ENCODE measurements at places on chromosomes 11 and 22.

DNA sequence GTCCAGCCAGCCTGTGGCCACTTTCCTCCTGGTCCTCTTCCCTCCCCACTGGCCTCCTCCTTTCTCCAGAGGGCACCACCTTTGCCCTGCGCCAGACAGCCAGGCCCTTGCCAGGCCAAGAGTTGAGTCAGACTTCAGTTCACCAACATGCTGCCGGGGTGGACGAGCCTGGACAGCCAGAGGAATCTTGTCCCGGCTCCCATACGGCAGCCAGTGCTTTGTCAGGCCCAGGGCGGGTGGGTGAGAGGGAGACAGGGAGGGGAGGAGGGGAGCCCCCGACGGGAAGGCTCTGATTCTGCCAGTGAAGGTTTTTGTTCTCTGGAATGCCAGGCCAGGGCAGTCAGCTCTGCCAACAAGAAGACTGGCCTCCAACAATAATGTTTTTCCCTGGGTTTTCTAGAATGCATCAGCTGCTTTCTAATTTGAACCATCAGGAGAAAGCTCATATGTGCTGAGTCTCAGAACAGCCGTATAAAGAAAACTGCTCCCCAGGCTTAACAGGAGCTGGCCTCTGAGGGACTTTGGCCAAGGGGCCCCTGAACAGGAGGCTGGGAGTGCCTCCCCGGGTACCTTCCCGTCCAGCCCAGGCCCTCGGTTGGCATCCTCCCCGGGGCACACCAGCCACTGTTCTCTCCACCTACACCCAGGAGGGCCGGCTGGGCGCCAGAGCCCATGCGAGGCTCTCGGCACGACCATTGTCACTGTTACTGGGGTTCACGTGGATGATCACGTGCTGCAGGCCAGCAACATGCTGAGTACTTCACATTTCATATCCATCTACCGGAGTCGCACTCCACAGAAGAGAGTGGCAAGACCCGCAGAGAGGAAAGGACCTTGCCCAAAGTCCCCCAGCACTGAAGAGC, 28.6 kb downstream of the LIF start:
- DNase-seq: no peak

- DNase-seq: no peak
Observed at GRCh38 chr11:88979641-88980040, 86.1 kb downstream of the GRM5 start.

DNA sequence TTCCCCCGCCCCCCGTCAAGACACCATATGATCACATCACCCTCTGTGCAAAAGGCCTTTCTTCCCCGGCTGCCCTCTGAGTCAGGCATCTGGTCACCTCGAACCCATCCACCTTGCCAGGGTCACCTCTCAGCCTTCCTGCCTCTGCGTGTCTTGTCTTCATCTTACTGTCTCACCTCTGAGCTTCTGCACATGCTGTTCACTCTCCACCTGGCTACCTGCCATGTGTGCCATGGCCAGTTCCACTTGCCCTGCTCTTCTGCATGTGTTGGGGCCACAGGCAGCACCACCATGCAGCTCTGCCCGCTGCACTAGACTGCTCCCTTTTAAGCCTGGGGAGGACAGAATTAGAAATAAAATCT, 9.8 kb downstream of the ZNF74 start:
- no peak for DNase-seq

DNA sequence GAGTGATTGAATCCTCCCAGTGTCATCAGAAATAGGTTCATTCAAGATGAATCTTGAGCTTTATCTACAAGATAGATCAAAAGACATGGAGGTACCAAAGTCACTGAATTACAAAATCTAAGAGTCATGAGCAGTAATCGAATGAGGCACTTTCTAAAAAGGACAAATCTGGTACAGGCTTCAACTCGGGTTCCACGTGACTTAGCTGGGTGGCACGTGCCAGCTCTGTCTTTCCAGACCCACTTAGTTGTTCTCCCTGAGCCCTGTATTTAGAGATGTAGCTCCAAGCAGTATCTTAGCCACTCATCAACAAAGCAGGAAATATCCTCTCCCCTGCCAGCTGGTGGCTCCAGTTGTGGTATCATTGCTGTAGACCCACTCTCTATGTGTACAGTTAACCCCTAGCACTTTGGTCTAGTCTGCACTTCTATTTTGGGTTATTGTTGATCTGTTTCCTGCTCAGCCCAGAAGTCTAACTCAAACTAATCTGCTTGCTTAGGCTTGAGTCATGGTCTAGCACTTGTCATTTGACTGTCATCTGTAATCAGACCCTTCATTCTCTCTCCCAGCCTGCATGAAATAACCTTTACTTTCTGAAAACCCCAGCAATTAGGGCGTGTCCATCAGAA, 528.7 kb downstream of the ETS1 start:
- DNase-seq: no peak

DNA sequence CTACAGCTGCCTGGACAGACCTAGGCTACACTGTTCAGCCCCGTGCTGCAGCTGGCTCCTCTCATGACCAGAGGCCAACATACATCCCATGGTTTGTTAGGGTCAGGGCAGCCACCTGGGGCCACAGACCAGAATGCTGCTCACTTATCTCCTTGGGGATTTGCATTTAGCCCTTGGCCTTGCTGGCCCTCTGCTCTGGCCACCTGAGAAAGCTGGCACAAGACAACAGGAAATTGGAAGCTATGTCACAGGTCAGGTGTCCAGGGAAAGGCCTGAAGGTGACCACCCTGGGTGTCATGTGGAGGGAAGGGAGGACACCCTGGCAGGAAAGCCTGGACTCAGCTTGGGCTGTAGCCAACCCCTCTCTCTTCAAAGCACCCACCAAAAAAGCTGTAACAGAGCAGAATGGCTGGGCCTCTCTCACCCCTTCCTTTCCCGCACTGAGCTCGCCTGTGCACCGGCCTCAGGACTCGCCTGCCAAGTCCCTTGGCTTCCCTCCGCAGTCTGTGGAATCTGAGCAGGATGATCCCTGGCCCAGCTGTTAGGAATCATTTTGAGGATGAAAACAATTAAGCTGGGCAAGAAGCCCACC, 86.3 kb downstream of the SNX19 start:
- no peak for DNase-seq

Data from HCEC 1CT (cell line).